ENCODE measurements at places on chromosomes 2 and 18. TPM values are rescaled to one million over a fixed set of nuclear protein-coding genes. Genes with fewer than 3 reads are reported as not detected.

Gene MARCO
- polyA plus RNA-seq: 10.1 TPM

Gene RIT2
- polyA plus RNA-seq: not detected

Gene GULP1
- 10.5 TPM for polyA plus RNA-seq

Gene IL18R1
- 1.2 TPM for polyA plus RNA-seq

Gene CYTIP
- polyA plus RNA-seq: 4.7 TPM

Gene DTNA
- polyA plus RNA-seq: 15.2 TPM
